ENCODE measurements at places on chromosomes 1 and 21.

- DNase-seq = no peak
Observed at GRCh38 chr1:2429780-2430591, 17.6 kb upstream of the PEX10 start.

DNA sequence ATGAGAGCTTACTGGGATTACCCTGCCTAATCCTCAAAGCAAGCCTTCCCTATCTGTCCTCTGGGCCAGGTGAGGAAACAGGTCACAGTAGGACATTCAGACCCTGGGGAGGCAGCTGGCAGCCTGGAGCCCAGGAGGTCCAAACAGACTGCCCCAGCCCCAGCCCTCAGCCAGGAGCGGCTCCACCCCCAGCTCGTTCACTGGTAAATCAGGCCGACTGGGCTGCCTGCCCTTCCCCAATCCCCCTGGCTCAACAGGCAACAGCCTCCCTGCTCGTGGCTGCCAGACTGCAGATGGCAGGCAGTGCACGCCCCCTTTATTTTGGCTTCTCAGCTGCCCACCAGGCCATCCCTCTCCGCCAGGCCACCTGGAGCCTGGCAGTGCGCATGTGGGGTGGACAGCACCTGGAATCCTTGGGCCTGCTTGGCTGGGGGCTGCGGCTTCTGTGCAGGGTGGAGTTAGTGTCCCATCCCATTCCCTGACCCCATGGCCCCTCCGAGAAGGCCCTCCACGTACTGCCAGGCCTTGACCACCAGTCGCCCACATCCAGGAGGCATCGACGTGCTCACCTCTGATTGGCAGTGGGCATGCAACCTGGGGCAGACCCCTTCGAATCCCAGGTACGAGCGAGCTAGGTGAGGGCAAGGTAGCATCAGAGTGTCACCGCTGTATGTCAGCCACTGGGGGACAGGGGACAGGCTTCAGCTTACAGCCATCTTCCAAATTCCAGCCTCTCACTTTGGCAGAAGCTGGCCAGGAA is 11.2 kb upstream of the ZNF670 start:
- no peak for DNase-seq

DNA sequence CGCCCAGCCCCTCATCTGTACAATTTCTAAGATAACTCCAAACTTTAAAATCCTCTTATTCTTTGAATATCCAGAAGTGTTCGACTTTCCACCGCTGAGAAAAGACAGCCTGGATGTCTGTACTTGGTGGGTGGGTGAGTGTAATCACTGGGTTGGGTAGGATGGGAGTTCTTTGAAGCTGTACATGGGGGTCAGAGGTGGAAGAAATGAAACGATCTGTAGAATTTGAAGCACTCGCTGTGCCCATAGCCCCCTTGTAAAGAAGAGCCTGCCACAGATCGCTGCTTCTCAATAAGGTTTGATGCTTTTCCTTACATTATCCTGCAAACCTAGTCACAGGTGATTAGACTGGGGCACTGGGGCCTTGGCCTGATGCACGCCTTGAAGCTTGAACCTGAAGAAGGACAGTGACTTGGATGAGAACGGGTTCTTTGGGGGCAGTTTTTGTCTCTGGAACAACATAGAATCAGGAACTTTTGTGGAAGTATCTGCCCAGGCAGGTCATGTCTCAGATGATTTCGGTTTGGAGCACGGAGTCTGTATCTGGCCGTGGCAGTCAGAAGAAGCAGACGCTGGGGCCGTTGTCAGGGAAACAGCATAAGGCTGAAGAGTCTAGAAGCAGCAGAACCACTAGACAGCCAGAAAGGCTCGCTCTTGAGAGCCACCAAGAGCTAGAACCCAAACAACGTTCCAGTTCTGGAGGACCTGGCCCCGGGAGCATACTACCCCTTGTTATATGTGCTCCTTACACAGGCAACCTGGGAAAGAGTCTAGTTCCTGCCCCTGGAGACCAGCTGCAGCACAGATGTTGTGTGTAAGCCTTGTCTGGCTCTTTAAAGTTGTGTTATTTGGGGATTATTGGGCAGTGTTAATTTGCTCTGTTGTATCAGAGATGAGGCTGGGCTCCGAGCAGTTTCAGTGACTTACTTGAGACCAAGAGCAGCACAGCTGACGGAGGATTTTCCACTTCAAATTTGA is 45.1 kb upstream of the SCCPDH start:
- DNase-seq = no peak

GRCh38 chr1:99525331-99525730 is 120.6 kb upstream of the PALMD start:
- DNase-seq = no peak

DNA sequence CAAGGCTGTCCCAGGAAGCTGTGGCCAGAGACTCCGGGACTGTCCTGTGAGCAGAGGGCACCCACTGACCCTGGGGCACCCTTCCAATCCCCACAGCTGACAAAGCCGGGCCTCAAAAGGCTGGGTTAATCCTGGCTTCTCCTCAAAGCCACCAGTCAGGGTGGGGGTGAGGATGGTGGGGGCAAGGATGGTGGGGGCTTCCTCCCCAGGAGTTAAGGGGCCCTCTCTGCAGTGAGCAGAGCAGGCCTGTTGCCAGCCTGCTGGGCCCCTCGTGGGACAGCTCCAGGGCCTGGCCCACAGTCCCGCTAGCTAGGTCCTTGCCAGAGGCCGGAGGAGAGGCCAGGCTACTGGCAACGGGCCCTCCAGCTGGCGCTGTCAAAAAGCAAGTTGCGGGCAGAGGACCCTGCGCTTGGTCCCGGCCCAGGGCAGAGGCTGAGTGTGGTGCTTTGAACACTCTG is 37.9 kb upstream of the CCDC27 start:
- no peak for DNase-seq

DNA sequence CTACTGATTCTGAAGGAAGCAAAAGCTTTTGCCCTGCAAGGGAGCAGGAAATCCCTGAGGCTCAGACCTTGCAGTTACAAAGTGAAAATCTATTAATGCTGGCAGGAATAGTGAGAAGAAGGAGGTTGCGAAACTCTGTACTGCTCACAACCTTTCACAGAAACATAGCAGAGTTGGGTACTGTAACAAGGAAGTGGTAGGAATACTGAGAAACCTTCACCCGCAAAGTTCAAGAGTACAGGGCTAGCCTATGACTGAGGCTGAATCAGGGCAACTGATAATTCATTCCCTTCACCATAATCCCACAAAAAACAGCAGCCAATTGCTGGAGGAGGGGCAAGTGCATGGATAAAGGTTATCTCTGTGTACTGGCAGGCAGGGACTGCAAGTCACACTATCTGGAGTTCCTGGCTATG is 23.9 kb upstream of the KCTD3 start:
- DNase-seq = peak; percentile 23

- peak; percentile 51 for DNase-seq
Observed at GRCh38 chr1:229980009-229980408, 87.0 kb upstream of the GALNT2 start.

- DNase-seq = no peak
Observed at GRCh38 chr1:13662493-13662892, 37.5 kb upstream of the PRDM2 start.

DNA sequence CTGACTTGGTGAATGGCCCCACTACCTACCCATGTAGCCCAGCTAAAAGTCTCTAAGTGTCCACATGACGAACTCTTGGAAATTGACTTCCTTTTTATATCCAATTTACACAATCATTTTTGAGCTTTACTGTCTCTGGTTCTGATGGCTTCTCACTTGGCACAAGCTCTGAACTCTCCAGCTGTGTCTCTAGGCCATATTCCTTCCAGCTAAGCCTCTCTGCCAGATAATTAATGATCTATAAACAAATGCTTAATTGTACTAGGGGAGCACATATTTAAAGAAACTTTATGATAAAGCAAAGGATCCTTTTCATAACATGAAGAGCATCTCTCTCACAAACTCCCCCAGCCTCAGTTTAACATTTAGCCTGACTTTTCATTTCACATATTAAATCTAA is 16.3 kb upstream of the BEND5 start:
- DNase-seq = no peak

DNA sequence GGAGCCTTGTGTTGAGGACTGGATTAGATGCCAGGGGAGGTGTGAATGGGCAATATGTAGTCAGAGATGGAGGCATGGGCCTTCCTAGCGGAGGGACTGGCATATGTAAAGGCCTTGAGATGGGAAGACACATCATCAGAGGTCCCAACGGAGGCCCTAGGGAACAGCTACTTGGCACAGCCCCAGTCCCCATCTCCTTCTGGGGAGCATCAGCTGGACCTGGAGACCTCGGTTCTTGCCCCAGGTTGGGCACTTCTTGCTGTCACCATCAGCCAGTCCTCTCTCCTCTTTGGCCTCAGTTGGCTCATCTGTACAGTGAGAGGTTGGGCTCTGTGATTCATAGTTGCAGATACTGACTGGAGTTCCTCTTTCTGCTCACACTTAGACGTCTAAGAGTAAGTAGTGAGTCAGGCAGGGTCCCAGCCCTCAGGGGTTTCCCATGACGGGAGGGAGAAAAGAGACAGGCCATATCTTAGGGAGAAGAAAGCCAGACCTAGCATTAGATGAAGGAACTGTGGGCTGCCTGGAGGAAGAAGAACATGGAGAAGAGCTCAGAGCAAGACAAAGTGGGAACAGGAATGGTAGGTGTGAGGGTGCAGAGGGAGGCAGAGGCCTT is 3.4 kb upstream of the MARCKSL1 start:
- peak; percentile 49 for DNase-seq

DNA sequence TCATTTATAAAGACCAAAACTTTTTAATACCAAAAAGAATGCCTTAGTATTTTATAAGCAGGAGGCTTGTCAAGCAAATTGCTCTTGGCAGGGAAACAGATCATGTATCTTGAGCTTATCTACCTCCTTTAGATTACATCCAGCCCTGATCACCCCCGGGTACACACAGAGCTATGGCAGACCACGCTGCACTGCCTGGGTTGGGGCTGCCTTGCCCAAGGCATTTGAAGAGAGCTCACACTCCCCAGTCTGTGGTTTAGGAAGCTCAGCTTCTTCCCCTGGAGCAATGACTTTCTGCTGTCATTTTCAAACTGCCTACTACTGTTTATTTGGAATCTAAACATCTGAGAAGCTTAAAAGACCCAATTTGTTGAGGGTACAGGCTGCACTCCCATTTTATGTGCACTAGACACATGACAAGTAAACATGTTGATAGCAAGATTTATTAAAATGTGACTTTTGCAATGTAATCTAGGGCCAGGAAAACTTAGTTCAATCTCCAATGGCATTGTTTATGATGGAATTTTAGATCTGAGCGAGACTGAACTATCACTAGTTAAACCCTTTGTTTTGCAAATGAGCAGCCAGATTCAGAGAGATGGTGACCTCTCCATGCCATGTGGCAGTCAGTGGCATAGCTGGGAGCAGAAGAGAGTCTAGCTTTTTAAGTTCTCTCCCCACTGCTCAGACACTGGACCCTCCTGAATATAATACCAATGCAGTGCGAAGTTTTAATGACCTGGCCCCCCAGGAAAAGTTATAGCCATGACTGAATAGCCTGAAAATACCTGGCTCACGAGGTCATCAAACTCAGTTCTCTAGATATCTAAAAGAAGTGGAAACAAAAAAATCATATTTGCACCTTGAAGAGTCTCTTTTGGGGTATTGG is 214.9 kb downstream of the HLX start:
- DNase-seq = peak; percentile 9

GRCh38 chr21:45129189-45129923 is 55.0 kb downstream of the ADARB1 start:
- no peak for DNase-seq

DNA sequence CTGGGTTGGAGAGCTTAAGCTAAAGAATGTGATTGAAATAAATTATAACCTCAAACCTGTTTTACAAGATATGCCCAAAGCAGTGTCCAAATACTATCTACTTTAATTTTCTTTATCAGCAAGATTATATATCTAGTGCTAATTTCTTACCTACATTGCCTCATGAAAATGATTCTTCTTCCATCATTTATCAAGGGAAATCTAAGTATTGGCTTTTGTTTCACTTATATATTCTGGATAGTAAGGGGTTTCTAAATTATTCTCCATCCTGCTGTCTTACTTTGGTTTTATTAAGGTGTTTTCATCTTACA is 81.2 kb downstream of the PHTF1 start:
- no peak for DNase-seq

DNA sequence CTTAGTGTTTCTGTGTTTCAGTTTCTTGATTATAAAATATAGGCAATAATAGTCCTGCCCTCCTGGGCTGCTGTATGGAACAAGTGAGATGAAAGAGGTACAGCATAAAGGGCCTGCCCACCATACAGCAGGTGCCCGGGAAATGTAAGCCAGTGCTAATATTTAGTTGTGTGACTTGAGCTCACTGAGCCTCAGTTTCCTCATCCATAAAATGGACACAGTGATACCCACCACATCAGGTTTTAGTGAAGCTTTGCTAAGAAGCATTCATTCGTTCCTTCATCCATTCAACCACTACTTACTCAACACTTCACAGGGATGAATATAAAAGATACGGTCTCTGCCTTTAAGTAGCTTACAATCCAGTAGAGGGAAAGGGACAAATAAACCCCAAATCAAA is 19.9 kb downstream of the CNTN2 start:
- DNase-seq = no peak

- no peak for DNase-seq
Observed at GRCh38 chr1:206467915-206468314, 2.4 kb upstream of the IKBKE start.

- peak; percentile 67 for DNase-seq
Observed at GRCh38 chr1:205273551-205273982, 45.8 kb downstream of the TMCC2 start.

DNA sequence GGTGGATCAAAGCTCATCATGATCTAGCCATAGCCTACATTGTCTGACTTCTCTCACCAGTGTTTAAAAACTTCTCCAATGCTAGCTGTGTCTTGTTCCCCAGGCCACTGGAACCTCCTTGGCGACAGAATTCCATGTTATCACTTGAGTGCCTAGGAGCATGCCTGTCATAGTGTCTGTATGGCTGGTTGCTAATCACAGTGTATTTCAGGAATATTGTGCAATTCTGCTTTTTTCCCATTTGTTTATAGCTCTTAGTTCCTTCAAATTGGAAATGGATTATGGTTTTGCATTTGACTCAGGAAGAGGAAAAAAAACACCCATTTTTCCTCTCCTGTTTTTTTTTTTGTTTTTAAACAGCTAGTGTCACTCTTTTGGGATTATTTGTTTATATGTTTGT is 25.5 kb downstream of the ROR1 start:
- DNase-seq = no peak

DNA sequence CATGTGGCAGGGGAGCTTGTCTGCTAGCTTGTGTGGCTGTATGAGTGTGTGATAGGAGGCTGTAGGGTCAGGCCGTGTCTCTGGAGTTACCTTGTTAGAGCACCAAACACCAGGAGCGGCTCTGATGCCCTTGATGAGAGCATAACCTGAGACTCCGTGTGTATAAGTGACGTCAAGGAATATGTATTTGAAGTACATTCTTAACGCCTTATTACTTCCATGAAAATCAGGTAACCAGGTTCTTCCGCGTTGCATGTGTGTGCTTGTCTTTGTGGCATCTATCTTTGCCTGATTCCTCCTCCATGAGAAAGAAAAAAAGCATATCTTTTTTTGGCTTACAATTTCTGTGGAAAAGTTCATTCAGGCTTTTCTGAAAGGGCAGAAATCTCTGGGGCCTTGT is 4.6 kb downstream of the OLFML3 start:
- no peak for DNase-seq

Measured in PC-9 (cell line).